ENCODE measurements at places on chromosomes 16 and 17.

DNA sequence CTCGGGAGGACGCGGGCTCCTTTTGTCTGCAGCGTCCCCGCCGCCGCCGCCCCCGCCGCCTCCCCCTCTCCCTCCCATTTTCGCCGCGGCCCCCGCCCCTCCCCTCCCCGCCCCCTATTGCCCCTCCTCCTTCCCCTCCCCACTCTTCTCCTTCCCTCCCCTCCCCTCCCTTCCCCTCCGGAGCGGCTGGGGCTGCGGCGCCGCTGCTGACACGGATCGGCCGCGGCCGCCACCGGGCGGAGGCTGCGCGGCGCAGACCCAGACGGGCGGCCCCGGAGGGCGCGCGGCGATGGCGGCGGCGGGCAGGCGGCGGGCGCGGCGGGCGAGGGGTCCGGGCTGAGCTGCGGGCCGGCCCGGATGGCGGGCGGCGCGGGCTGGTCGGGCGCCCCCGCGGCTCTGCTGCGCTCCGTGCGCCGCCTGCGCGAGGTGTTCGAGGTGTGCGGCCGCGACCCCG is at the start of gene RAB11FIP4:
RAB11FIP4 (plus strand) TSS at position 180 of the 454 bp plus-strand sequence; CDS start at position 358, 178 bp downstream.
- DNase-seq: peak; percentile 40

- DNase-seq: no peak
Observed at GRCh38 chr17:36877771-36878170, 59.5 kb upstream of the LHX1 start.

DNA sequence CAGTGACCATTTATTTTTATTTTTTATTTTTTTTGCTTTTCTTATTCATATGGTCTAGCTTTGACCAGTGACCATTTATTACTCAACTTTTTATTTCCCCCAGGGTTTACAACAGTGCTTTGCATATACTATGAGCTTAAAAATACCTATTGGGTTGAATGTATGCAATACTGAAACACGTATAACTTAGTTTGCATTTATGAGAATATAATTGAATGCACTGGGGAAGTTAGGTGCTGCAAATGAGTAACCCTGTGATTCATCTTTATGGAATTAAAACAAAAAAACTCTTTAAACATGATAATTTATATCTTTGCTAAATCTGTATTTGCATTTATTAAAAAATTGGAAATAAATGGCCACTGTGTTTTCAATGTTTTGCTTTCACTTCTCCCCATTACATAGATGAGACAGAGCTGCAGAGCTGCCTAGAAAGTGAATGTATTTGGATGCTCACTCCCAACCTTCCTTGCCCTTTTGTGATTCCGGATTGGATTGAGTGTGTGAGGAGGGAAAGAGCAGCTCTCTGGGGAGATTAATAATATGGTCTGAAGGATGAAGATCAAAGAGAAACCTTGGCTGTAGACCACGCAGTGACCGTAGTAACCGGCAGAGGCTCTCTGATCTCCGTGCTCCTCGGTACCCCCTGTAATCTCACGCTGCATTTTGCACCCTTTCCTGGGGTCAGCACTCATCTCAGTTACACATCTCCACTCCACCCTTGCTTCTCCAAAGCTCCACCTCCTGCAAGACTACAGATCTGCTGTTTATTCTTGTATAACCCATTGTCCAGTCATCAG is 14.3 kb downstream of the TMEM100 start:
- no peak for DNase-seq

GRCh38 chr17:50153650-50154575 is 3.4 kb upstream of the PPP1R9B start:
- DNase-seq: no peak

DNA sequence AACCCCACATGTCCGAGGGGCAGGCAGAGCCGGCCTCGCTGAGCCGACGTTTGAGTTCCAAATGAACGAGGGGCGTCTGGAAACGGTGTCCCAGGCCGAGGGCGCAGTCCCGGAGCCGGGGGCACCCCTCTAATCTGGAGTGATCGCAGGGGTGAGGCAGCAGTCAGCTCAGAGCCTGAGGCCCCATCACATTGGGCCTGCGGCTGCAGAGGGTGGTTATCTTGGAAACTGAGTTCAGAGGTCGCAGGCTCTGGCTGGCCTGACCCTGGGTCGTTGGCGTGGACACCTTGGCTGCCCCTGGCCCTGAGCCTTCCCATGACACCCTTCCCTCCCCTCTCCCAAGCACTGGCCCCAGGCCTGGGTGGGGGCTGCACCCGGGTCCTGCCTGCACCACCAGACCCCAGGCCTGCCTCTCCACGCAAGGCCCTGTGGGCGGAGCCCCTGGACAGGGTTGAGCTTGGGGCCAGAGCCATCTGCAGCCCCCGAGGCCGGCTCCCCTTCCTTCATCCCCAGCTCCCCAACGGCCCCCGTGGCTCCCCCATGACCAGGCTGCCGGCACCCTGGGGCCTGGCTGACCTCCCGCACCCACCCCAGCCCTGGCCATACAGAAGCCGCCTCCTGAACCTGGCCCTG is 45.6 kb downstream of the ZFPM1 start:
- no peak for DNase-seq

DNA sequence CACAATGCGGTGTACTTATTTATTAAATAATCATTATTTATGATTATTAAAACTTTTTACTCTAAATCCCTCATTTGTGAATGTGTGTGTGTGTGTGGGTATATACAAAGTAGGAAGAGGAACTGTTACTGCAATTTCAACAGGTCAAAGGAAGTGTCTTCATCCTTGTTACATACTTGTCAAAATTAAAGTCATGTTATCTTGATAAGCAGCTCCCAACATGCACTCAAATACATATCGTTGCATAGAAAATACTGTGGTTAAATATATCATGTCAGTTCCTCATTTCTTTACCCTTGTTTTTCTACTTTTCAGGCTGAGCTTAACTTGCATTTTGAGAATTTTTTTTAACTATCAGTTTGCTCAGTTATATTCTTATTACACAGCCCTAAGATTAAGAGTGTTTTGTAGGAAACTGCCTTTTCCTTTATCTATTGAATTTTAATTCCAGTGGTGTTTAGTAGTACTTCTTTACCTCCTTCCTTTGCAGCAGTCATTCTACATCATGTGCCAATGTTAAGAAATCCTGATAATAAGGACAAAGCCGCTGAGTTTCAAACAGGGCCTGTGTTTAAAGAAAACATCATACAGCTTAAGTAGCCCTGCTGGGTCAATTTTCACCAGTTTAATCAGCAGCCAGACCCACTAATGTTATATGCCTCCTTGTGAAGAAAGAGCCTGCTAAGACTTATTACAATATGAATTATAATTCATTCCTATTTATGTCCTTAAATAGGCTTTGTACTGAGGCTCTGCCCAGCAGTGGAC is 7.2 kb downstream of the EFCAB5 start:
- DNase-seq: no peak

DNA sequence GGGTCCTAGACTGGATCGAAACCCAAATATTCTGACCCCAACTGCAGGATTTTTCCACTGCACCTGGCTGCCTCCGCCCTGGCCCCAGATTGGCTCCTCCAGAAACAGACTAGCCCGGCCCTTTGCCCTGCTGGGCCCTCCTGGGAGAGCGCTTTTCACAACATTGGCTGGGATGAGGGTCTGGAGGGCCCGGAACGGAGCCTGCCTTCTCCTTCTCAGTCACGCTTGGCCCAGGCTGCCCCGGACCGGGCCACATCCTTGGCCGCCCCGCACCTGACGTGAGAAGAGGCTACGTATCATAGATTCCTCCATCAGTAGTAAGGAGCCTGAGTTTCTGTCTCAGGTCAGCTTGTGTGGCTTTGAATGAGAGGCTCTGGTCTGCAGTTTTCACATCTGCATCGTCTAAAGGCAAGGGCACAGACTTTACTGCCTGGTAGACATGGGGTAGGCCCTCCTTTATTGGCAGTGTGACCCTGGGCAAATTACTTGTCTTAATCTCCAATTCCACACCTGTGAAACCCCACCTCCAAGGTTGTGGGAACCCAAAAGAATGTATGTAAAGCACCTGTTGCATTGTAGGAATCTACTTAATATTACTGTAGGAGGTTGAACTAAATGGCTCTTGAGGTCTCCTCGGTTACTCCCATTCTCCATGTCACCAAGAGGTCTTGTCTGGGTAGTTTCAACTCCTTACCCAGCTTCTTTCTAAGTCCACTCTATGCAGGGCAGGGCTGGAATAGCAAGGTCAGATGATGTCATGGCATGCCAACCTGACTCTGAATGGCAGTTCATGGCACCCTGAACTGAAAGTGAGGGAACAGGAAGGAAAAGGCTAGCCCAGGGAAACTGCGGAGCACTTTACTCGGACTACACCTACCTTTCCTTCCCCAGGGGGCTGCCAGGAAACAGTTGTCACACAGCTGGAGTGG is 661 bp downstream of the LRRC3C start:
- no peak for DNase-seq

- no peak for DNase-seq
Observed at GRCh38 chr16:85978976-85979375, 80.0 kb downstream of the IRF8 start.

GRCh38 chr16:56681939-56682702 is at the start of gene MT1X:
MT1X (plus strand) TSS chr16:56682470; CDS start chr16:56682541, 71 bp downstream.
- DNase-seq: peak; percentile 94

Data from activated T-cell treated with anti-CD3 and anti-CD28 coated beads, Interleukin-2, amount 50 U/mL, for 24 hours (primary cell).